Uterus (tissue), 4 donors: ENCODE measurements at places on chromosomes 5 and 9. TPM values are rescaled to one million over a fixed set of nuclear protein-coding genes. Genes with fewer than 3 reads are reported as not detected.

GRCh38 chr9:116002624-116003023, 151.0 kb upstream of the PAPPA start:
- H3K36me3 ChIP-seq = no peaks in the 10 kb centered on the region
- H3K27ac ChIP-seq = no peak overlapping the region
- no peaks in the 10 kb centered on the region for H3K27me3 ChIP-seq
- H3K4me3 ChIP-seq = no peak overlapping the region
- H3K4me1 ChIP-seq = no peaks in the 10 kb centered on the region

- peaks cover 21% of the 10 kb centered on the region for H3K4me1 ChIP-seq
- H3K36me3 ChIP-seq = no peaks in the 10 kb centered on the region
- no peak overlapping the region for H3K27ac ChIP-seq
- no peaks in the 10 kb centered on the region for H3K27me3 ChIP-seq
Observed at GRCh38 chr5:136141561-136141960, 8.9 kb downstream of the SMAD5 start.

DNA sequence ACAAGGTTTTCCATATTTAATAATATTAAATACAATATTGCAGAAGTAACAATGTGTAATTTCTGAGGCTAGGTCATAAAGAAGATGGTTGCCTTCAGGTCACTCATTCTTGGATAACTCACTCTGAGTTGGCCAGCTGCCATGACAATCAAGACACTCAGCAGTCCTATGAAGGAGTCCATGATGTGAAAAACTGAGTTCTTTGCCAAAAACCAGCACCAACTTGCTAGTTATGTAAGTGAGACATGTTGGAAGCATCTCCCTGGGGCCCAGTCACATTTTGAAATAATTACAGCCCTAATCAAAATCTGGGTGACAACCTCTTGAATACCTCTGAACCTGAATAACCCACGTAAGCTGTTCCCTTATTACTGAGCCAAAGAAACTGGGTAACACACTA, 453.2 kb downstream of the CDH18 start:
- no peak for DNase-seq
- no peaks in the 10 kb centered on the region for H3K4me1 ChIP-seq
- no peaks in the 10 kb centered on the region for H3K27me3 ChIP-seq
- H3K4me3 ChIP-seq = no peak overlapping the region
- H3K36me3 ChIP-seq = no peaks in the 10 kb centered on the region

Gene SPATA6L
- total RNA-seq = 13.6 TPM
